Fibroblast of lung (primary cell): ENCODE measurements at places on chromosomes 2 and 18. TPM values are rescaled to one million over a fixed set of nuclear protein-coding genes. Genes with fewer than 3 reads are reported as not detected.

GPR39 gene
- 0.26 and 1.3 TPM in 2 replicates for total RNA-seq

ALLC gene
- total RNA-seq: not detected in 2 replicates

CAPN13 gene
- total RNA-seq: not detected in 2 replicates

ITGA4 gene
- 18.0 and 57.5 TPM in 2 replicates for total RNA-seq

KCNJ13 gene
- not detected in 2 replicates for total RNA-seq
